RPMI7951 (cell line): ENCODE measurements at places on chromosomes 4 and X. TPM values are rescaled to one million over a fixed set of nuclear protein-coding genes. Genes with fewer than 3 reads are reported as not detected.
A peak's percentile ranks its signal among the peaks of the same experiment; 100 is the strongest.

DNA sequence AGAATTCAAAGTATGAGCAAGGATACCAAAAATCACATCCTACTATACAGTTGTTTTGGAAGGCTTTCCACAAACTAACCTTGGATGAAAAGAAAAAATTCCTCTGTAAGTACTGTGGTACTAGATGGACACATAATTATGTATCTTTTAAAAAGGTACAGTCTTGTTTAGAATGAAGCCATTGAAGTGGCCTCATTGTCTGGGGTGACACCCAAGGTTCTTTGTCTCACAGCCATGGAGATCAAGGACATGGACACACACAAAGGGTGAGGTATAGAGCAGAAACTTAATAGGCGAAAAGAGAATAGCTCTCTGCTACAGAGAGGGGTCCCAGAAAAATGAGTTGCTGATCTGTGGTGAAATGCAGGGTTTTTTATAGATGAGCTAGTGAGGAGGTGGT lies 16.8 kb upstream of the HERC5 start:
- no peak for DNase-seq

DNA sequence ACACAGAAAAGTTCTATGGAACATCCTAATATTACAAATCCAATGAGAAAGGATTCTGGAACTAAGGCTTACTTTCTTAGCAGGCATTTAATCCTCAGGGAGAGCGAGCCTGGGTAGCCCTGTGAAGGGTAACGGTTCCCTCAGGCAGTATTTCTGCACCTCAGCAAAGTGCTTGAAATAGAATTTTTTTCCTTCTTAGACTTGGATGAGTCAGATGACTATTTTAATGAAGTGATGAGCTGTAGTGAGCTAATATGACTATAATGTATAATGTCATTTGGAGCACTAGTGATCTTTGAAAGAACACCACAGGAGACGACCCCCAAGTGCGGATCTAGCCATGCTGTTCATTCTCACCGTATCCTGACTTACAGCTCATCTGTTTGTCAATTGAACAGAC lies 493.0 kb upstream of the FAM241A start:
- peak; percentile 8 for DNase-seq

GRCh38 chr4:6085691-6086628 lies 67.7 kb upstream of the C4orf50 start:
- no peak for DNase-seq

The LAMP2 gene
- total RNA-seq = 118 and 142 TPM in 2 replicates
